ENCODE measurements at places on chromosomes 4 and X.
A peak's percentile ranks its signal among the peaks of the same experiment; 100 is the strongest.

DNA sequence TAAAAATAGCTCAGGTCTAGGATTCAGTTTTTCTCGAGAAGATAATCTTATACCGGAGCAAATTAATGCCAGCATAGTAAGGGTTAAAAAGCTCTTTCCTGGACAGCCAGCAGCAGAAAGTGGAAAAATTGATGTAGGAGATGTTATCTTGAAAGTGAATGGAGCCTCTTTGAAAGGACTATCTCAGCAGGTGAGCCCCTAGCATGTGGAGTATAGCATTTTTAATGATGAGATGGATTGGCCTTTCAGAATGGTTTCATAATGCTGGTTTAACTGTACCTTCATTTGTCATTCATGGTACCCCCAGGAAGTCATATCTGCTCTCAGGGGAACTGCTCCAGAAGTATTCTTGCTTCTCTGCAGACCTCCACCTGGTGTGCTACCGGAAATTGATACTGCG lies 79.4 kb downstream of the SLC10A6 start:
- DNase-seq: no peak

DNA sequence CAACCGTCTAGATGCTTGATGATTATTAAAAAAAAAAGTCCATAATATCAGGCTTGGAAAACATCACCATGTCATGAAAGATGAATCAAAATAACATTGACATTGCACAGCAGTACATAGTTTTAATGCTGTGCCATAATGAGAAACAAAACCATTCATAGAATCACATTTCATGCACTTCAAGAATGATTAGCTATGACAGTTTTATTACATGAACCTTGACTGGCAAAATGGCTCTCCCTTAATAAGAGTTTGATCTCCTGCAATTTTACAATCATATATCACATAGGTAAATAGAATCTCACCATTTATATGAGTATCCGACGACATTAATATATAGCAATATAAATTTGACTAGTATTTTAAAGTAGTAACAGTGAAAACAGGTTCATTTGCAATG lies 49.8 kb downstream of the TECRL start:
- no peak for DNase-seq

DNA sequence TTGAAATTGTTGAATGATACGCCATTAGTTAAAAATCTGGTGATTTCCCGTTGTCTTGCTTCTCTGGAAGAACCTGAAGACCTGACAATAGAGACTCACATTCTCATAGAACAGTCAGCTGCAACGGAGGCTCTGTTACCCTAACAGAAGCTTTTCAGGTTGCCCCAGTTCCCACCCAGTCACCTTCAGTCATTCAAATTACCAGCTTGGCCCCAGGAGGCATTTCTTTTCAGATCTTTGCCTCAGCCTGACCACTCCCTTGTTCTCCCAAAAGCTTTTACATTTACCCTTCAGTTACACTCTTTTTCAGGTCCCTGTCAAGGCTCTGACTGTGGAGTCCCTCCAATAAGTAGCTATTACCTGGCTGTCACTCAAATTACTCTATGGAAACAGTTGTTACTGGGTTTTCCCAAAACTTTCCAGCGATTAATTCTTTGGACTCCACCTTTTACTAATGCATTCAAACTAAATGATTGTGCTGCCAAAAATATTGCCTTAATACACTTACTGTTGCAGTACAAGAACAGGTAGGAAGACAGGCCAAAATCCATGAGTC lies 162.2 kb upstream of the FTHL17 start:
- no peak for DNase-seq

GRCh38 chr4:52588771-52589591 lies 70.1 kb downstream of the USP46 start:
- peak; percentile 10 for DNase-seq

GRCh38 chr4:103443324-103443723 lies 245.2 kb upstream of the CENPE start:
- DNase-seq: peak; percentile 23

- DNase-seq: peak; percentile 85
Observed at GRCh38 chr4:77157859-77158486, 966 bp downstream of the CCNG2 start.

DNA sequence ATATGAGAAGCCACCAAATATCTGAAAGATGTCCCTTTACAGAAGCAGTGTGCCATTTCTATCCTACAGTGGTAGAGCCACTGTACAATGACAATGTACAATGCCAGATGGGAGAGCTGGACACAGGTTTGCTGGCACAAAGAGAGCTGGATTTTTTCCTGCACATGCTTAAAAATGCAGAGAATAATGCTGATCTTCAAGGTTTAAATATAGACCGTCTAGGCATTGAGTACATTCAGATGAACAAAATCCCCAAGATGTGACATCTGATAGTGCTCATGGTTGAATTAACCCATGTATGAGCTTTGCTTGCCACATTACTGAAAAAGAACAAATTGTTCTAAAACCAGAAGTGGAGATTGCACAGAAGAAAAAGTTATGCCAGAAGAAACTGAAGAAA lies 11.7 kb downstream of the ADGRL3 start:
- no peak for DNase-seq

- DNase-seq: no peak
Observed at GRCh38 chrX:55335296-55335695, 70.6 kb upstream of the PAGE3 start.

GRCh38 chr4:108116423-108117168 lies 52.1 kb downstream of the LEF1 start:
- no peak for DNase-seq

- DNase-seq: no peak
Observed at GRCh38 chr4:87734936-87735335, 64.4 kb upstream of the IBSP start.

GRCh38 chr4:145553375-145553774 lies 65.8 kb upstream of the MMAA start:
- no peak for DNase-seq

DNA sequence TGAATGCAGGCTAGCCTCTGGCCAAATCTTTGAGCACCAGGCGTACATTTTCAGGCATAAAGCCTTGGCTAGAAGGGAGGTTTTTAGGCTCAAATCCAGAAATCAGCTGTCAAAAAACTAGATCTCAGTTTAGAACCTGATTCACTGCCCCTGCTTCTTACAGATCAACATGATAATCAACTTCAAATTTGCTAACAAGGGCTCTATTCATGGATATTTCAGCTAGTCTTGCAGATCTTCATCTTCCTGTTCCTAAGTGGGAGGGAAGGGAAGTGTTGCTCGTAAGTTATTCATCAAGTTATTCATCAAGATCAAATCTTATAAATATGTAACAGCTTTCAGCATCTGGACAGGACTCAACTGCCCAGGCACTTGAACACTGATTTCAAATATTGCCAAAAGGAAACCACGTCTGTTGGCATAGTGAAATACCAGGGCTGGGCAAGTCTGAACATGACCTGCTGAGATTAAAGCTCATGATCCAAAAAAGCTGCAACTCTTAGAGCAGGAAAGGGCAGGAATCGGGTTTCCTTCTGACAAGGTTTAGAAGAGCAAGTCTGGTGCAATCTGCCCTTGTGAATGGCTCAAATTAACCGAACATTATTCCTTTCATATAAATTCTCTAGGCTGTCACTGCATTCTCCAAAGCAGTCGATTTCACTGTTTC lies 200.3 kb downstream of the PDGFC start:
- DNase-seq: peak; percentile 46

DNA sequence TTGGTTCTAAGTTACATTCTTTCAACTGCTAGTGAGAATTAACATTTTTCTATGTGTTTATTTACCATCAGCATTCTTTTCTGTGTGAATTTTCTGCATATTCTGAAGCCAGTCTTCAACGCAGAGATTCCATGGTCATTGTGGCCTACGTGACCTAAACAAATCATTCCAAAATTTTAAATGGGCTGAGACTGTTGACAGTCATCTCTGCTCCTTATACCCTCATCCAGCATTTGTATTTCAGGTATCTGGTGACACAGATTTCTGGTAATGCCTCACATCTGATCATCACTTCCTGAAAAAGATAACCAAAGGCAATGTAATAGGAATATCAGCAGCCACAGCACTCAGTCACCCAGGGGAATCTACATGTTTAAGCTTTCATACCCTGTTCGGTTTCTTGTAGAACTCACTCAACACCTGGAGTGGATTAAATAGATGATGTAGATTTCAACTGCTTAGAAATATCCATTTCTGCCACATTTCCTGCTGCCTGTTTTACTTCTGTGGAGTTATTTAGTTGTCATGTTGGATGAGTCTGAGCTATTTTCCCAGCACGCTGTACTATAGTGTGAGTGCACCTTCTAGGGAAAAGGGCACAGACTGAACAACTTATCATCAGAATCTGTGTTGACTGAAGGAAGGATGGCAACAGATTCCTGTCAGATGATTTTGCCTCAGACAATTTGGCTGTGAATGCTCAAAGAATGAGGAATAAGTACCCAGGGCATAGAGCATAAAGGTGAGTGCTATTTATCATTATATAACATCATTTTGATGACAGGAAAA lies 73.0 kb upstream of the HPGD start:
- no peak for DNase-seq

- DNase-seq: no peak
Observed at GRCh38 chr4:186920483-186920882, 196.8 kb upstream of the FAT1 start.

DNA sequence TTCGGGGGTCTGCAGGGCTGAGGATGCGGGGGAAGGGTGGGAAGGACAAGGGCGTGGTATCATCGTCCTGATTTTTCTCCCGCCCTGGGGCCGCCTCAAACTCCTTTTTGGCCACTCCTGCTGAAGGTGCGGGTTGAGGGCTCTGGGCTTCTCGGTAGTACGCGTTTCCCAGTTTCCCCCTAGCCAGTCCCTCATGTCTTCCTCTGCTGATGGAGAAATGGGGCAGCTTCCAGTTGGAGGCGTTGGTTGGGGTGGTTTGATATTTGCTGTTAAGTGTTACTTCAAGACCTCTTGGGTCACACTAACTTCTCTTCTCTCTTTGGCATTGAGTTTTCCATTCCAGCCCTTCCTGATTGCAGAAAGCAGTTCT lies 482 bp downstream of the GSTCD start:
- DNase-seq: no peak

DNA sequence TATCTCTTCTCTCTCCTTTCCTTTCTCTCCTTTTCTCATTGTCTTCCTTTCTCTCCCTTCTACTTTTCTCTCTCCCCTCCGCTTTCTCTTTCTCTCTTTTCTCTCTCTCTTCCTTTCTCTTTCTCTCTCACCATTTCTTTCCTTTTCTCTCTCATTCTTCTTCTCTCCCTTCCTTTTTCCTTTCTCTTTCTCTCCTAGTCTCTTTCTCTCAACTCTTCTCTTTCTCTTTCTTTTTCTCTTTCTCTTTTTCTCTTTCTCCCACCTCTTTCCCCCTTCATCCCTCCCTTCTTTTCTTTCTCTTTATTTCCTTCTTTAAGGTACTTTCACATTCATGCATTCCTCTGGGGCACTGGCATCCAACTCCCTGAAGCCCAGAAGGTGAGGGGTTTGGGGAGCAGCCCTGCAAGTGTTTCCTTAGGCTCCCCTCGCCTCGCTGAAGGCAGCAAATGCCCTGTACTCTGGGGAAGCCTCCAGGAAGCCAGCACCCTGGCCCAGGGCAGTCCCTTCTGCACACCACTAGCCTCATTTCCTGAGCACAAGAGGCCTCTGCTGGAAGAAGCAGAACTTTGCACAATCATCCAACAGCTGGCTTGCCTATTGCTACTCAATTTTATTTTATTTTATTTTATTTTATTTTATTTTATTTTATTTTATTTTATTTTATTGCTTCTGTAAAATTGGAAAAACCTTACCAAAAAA lies 124.2 kb downstream of the NFKB1 start:
- peak; percentile 54 for DNase-seq

- DNase-seq: no peak
Observed at GRCh38 chr4:177519481-177520260, 77.4 kb upstream of the AGA start.

DNA sequence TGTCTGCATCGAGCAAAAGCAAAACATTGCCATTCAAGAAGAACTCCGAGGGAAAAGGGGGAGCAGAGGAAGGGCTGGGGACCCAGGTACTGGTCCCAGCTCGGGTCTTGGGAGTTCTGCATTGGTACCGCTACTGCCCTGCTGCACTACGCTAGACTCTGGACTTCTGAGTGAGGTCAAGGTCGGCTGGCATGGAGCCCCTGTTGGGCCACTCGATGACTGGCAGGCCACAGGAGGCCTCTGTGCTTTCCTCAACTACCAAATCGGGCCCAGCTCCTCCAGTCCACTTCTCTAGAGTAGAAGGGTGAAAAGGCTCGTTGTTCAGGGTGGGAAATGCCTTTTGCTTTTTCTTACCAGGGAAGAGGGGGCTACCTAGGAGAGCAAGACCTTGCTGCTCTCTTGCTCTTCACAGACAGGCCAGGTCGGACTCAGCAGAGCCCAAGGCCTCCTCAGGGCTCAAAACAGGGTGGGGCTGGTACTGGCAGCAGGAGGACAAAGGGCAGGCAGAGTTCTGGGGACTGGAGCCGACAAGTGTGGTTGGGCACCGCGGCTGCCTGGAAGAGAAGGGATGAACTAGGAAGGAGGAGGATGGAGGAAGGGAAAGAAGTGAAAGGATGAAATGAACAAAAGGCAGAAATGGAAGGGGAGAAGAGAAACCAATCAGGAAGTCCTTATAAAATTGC lies 8.9 kb upstream of the IRAK1 start:
- peak; percentile 33 for DNase-seq

DNA sequence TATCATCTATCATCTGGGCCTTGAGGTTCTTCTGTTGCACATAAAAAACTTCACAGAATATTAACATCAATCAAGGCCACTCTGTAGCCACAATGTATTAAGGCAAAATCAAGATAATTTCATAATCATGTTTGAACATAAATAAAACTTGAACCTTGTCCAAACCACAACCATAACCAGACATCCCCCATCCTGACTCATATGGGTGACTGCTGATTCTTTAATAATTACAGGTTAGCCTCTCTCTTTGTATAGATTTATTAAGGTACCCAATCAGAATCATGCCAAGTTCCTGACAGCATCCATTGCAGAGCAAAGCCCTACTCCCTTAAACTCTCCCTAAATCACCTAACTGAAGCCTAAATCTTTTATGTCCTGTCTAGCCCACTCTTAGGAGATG lies 16.7 kb upstream of the AREG start:
- DNase-seq: no peak

DNA sequence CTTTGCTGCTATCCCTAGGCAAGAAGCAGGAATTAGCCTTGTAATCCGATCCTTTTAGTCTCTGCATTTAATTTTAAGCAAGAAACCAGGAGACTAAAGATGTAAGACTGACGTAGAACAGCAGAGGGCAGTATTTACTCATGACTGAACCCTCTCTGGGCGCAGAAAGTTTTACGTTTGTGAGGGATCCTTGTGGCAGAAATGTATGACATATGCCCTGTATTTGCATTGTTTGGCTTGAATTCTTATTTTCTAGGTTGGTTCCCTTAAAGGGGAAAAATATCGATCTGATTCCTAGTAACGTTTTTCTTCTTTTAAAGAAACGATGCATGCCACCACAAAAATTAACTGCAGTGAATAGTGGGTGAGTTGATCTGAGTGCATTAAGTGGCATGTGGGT lies 1.3 kb upstream of the FAT4 start:
- peak; percentile 94 for DNase-seq

- no peak for DNase-seq
Observed at GRCh38 chr4:55503169-55503568, 43.5 kb downstream of the CLOCK start.

Data from stomach (tissue), 19 donors.